Stimulated activated CD8-positive, alpha-beta memory T cell treated with anti-CD3 and anti-CD28 coated beads, Interleukin-4, amount 100 ng/mL, for 1 hour (primary cell): ENCODE measurements at places on chromosomes 7 and 10.

- no peak for DNase-seq
Observed at GRCh38 chr10:3251172-3251571, 78.6 kb upstream of the PITRM1 start.

DNA sequence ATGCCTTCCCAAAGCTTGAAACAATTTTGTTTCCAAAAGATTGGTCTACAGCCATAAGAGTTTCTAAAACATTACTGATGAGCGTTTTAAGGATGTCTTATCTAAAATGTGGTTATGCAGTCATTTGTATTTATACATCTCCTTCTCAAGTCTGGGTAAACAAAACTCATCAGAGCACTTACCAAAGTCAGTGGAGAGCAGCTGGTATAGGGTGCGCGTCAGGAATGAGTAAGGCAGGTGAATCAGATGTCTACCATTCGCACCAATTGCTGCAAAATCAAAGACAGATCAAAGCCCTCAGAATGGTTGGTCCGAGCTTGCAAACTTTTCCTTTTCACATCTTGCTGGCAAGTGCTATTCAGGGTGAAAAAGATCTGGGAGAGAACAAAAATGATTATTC is 65.6 kb upstream of the FAM171A1 start:
- no peak for DNase-seq

- no peak for DNase-seq
Observed at GRCh38 chr7:10128748-10129147, 844.9 kb upstream of the PHF14 start.

DNA sequence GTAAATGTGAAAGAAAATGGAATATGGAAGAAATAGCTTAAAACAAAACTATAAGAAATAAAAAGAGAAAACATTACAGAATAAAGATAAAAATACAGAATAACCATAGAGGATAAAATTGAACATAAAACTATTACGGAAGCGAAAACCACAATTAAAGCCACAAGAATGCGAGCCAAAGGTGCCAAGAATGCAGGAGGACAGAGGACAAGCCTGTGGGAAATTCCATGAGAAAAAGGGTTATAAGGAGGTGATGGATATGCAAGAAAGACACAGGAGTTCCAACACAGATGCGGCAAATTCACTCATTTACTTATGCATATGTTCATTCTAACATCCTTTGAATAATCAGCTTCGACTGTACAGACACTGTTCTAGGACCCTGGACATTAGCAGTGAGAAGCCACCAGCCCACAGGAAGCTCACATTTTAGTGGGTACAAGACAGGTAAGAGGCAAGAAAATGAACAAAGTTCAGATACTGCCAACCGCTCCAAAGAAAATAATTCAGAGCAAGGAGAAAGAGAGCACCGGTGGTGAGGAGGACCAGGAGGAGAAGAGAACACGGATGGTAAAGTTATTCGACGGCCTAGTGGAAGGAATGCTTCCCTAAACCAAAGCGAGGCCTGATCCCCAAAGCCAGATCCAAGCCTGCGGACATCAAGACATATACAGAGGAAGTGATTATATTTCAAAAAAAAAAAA is 213.7 kb upstream of the MGMT start:
- DNase-seq, result no peak

- no peak for DNase-seq
Observed at GRCh38 chr7:107981466-107981865, 21.5 kb downstream of the LAMB1 start.

- no peak for DNase-seq
Observed at GRCh38 chr10:77643795-77644468, 6.3 kb upstream of the KCNMA1 start.

DNA sequence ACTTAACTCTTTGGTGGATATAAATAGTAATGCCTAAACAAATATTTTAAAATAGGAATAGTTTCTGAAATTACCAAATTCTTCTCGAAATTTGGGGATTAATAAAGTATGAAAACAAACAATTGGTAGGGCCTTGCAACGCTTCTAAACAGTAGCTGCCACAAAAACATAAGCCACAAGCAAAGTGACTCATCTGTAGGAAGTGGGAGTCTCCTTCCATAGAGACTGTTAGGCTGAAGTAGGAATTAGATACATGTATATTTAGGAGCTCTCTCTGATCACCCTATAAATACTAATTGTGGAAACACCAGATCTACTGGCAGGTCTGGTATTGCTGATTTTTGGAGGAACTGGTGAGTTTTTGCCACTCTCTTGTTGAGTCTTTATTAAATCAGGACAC is 5.7 kb upstream of the LMOD2 start:
- no peak for DNase-seq

- DNase-seq, result no peak
Observed at GRCh38 chr7:96069401-96069800, 252.5 kb downstream of the SLC25A13 start.

- DNase-seq, result no peak
Observed at GRCh38 chr7:68833422-68833821, 764.9 kb upstream of the AUTS2 start.

DNA sequence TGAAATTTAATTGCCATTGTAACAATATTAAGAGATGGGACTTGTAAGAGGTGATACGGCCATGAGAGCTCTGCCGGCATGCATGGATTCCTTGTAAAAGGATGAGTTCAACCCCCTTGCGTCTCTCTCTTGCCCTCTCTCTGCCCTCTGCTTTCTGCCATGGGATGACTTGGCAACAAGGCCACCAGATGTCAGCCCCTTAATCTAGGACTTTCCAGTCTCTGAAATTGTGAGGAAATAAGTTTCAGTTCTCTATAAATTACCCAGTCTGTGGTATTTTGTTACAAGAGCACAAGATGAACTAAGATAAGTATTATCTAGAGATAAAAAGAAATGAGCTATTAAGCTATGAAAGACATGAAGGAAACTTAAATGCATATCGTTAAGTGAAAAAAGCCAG is 145.7 kb upstream of the AHR start:
- DNase-seq, result no peak

DNA sequence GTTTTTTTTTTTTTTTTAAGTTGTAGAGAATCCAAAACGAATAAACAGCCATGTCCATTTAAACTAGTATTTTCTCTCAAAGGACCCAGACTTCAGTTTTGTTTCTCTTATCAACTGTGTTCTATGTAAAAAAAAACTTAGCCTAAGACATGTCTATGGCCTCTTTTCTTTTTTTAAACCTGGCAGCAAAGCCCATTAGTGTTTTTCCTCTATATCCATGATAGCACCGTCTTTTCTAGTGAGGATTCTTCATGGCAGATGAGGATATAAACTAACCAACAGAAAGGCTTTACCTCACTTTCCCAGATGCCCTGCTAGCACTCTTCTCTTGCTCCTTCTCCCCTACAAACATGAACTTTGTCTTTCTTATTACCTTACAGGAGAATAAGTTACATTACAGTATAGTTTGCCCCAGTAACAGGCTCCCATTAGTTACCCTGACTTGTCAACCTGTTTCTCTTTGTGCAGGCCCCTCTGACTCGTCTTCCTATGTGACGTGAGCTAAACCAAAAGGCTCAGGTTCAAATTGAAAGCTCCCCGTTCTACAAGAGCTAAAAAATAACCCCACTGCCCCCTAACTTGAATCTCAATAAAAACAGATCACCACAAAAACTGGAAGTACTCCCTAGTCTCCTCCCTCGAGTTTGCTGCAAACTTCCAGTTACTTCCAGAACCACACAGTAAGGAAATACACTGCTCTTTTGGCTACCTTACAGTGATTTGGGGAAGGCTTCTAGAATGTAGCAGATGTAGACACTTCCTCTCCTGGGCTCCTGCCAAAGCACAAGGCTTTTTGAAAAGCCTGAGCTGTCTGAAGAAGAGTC is 20.1 kb downstream of the P4HA1 start:
- no peak for DNase-seq

DNA sequence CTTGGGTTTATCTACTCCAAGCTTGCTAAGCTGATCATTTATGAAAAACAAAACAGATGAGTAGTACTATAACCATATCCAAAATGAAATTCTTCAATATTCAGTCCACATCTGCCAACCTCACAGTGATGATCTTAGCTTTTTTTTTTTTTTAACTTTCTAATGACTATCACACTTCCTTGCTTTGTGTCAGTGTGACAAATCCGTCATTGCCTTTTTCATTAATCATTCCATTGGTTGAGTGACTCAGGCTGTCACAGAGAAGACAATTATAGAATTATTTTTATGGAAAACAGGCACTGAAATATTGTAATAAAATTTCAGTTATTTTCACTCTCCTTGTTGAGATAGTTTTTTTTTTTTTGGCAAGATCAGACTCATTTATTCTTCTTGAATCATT is 70.7 kb downstream of the CPVL start:
- DNase-seq, result no peak

GRCh38 chr7:147861058-147861716 is 729.4 kb upstream of the C7orf33 start:
- no peak for DNase-seq

- DNase-seq, result no peak
Observed at GRCh38 chr10:52778511-52779392, 6.2 kb upstream of the MBL2 start.

DNA sequence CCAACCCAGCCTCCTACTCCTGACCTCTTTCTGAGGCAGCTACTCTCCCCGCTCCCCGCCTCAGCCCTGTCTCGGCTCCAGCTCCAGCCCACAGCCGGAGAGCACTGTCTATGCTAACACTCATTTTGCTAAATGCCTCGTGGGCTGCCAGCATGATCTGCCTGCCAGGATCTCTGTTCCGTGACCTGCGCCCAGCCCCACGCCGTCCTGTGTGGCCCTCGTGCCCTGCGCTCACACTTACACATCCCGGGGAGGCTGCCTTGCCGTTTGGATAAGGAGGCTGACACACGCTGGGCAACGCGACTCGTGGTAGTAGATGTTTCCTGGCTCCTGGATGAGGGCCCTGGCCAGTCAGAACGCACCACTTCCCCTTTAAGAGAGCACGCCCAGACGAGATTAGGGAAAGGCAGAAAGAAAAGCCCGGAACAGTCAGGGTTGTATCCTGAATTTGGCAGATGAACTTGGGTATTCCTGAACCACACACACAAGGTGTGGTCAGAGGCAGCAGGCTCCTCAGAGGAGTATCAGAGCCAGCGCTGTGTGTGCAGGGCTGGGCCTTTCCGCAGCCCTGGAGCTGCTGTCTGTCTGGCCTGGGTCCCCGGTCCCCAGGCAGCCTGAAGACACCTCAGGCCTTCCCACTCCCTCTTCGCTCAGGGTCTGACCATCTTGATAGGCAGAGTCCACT is 97.7 kb upstream of the EFCAB10 start:
- DNase-seq, result no peak

DNA sequence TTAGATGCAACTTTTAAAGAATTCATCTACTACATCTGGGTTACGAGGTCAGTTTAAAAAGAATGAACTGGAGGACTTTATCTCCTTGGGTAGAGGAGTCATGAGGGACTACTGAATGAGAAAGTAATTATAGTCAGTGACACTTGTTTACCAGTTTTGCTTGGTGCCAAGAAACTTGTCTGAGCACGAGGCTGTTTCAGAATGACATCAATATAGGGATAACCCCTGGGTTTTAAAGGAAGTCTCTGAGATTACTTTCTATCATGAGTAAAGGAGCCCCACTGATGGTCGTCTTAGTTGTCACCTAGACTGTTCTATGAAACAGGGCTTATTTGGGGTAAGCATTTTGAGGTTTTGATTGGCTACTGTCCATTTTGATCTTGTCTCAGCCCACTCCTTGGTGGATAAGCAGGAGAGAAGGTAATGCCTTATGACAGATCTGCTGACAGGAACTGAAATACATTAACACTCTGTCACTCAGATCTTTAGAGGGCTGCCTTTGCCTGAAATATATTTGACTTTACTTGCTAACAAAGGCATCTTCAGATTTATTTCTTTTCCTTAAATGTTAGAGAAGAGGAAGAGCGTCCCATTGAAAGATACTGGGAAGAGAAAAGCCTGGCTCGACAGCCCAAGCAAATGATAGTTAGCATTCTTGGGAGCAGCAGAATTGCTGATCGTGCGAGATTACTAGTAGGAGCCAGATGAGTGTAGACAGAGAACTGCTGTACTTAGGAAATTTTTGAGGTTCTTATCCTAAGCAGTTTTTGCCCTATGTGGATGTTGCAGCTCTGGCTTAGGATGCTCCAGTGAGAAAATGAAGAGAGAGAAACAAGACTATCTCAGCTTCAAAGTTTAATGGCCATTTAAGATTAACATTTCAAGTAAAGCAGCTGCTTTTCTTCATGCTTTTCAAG is 299.2 kb upstream of the LRGUK start:
- DNase-seq, result no peak

DNA sequence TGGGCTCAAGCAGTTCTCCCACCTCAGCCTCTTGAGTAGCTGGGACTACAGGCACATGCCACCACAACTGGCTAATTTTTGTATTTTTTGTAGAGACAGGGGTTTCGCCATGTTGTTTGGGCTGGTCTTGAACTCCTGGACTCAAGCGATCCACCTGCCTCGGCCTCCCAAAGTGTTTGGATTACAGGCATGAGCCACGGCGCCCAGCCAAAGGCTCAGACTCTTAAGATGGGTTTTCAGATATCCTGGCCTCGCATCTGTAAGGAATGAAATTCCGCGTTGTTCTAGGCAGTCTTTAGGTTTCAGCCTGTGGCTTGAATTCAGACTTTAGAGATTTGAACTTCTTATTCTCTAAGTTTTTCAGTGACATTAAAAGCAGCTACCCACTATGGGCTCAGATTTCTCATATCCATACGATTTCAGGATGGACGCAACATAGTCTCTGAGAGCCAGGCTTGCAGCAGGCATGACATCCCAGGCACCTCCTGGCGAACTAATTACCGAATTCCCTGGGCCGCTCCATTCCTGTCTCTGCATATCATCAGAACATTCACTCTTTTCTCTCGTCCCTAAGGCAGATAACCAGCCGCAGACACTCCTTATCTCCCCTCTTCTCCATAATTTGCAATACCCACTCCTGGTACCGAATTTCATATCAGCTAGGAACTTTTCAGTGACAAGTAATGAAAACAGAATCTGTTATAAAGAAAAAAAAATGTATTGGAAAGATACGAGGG is 29.7 kb downstream of the IL15RA start:
- DNase-seq, result no peak

GRCh38 chr10:34254596-34254995 is 560.5 kb downstream of the PARD3 start:
- DNase-seq, result no peak

DNA sequence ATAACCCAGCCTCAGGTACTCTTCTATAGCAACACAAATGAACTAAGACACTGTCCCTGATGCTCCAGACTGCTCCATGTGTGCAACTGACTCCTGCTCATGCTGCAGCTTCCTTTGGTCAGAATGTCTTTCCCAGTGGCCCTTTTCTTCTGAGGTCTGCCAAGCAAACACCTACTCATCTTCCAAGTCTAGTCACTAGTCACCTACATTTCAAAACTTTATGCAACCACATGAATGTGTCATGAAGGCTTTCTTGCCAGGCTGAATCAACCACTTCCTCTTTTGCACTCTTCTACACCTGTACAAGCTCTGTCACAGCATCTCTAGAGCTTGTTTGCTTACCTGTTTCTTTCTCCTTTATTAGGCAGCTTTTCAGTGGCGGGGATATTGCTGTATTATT is 75.8 kb downstream of the LSMEM1 start:
- DNase-seq, result no peak

GRCh38 chr10:24465124-24465874 is 256.4 kb downstream of the KIAA1217 start:
- no peak for DNase-seq

DNA sequence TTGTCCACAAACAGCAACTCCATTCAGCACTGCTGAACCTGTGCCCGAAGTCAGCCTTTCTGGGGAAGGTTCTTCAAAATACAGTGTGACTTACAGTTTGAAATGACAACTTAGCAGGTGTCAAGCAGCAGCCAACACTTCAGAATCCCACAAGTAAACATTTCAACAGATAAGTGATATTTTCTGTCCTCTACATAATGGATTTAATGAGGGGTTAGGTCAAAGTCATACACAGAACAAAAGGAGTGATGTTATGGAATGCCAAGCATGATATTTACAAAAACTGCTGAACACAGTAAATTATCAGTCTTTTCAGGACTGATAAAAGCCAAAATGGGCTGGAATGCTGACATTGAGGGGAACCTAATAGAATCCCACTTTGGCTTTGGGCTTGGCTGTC is 77.6 kb upstream of the JAZF1 start:
- DNase-seq, result no peak
